ENCODE measurements at places on chromosomes 12 and 14.

DNA sequence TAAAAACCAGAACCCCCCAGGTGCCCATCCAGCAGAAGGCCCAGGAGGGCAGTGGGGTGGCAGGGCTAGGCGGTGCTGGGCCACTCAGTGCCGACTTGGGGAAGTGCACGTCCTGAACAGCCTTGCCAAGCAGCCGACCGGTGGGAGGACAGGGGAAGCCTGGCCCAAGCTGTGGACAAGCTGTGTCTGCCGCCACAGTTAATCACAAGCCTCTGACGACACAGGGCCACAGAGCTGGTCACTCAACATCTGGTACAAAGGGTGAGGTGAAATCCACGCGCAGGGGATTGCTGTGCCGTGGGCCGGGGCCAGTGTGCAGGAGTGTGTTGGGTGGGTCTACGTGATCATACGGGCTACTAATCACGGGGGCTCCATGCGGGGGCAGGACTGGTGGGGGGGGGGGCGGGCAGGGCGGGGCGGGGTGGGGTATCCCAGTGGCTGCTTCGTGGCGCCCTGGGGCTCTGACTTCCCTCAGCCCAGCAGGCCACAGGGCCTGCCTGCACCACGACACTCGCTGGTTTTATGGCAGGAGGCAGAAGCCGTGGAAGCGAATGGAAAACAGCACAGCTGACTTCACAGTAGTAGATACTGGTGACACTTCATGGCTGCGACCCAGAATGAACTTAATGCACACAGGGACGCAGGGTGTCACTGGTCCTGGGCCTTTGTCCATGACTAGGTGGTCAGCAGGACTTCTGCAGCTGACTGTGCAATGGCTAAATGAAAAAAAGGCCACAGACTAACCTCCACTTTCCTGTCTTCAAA, 10.2 kb downstream of the AMN start:
- no peak for DNase-seq

DNA sequence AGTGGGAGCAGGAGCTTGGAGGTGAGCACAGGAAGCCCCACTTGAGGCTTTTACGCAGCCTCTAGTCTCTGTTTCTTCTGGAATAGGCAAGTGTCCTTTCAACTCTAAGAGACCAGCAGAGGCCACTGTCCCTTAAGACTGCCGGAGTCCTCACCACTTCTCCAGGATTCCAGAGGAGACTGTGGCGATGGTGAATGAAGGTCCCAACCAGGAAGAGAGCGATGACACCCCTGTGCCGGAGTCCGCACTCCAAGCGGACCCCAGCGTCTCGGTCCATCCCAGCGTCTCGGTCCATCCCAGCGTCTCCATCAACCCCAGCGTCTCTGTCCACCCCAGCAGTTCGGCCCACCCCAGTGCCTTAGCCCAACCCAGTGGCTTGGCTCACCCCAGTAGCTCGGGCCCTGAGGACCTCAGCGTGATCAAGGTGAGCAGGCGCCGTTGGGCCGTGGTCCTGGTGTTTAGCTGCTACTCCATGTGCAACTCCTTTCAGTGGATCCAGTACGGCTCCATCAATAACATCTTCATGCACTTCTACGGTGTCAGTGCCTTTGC, 442 bp downstream of the FLVCR2 start:
- DNase-seq = no peak

- no peak for DNase-seq
These were observed 764.5 kb downstream of the TMTC2 start for GRCh38 chr12:83451189-83451588.

DNA sequence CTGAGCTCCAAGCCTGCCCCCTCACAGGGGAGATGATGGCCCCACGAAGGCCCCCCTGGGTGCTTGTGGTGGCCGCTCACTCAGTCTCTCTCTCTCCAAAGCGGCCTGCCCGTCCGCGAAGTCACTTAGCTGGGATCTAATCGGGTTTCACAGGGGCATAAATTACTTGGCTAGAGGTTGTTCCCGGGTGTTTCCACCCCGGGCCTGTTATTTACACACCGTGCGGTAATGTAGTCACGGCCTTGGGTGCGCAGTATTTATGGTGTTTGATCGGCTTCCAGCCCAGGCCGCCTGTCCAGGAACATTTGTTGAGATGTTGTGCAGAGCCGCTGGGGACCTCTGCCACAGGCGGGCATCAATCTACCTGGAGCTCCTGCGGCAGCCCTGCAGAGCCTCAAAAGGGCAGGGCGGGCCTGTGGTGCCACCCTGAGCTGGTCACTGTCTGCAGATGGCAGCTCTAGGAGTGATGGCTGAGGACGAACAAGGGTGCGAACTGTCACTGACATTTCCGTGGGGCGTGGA, 91.2 kb downstream of the KIF26A start:
- DNase-seq = peak; percentile 26

- DNase-seq = no peak
These were observed 70.9 kb downstream of the TBK1 start for GRCh38 chr12:64522807-64523206.

- no peak for DNase-seq
These were observed 29.2 kb downstream of the SMUG1 start for GRCh38 chr12:54159589-54159988.

DNA sequence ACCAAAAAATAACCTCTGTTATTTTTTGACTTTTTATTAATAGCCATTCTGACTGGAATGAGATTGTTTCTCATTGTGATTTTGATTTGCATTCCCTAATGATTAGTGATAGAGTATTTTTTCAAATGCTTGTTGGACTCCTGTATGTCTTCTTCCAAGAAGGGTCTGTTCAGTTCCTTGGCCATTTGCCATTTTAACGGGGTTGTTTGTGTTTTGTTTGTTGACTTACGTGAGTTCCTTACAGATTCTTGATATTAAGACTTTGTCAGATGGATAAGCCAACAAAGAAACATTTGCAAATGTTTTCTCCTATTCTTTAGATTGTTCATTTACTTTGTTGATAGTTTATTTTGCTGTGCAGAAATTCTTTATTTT, 651.6 kb upstream of the LRFN5 start:
- DNase-seq = peak; percentile 49

GRCh38 chr14:20608383-20609110, 17.4 kb upstream of the RNASE12 start:
- DNase-seq = no peak

- DNase-seq = peak; percentile 21
These were observed 89.2 kb upstream of the TMEM260 start for GRCh38 chr14:56490379-56490778.

DNA sequence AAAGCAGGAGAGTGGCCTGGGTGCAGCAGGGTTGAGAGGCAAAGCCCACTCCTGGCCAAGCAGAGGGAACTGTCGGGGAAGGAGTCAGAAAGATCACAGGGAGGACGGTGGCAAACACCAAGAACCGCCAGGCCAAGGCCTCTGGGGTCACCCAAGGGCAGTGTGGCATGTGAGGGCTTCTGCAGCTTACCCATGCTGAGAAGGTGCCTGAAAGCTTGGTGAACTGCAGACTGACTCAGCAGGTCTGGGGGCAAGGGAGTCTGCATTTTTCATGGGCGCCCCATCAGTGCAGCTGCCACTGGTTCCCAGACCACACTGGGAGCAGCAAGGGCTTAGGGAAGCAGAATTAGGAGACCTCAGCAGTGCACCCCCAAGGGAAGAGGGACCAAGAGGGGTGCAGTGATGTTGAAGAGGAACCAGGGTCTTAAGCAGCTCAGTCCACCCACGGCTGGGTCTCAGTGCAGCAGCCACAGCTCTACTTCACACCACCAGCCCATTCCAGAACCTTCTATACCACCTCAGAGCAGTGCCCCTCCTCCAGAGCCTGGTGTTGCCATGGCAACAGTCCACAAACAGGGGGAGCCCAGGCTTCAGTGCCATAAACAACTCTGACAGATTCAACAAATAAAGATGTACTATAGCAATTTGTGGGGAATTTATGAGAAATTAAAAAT, 59.4 kb downstream of the ITPK1 start:
- no peak for DNase-seq

DNA sequence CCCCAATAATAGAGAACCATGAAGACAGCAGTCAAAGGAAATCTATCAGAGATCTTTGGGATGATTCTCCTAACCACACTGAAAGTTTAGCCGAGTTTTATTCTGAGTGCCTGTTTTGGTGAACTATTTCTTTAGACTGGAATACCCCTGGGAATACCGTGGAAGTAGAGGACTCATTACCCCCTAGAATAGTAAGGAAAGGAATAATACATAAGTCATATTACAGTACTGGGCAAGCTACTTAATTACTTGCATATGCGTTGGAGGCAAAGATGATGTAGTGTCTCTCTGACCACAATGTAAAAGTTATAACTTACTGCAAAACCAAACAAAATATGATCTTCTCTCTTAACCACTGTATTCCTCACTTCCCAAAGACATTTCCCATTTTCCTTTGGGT, 25.5 kb downstream of the ZC2HC1C start:
- DNase-seq = no peak

DNA sequence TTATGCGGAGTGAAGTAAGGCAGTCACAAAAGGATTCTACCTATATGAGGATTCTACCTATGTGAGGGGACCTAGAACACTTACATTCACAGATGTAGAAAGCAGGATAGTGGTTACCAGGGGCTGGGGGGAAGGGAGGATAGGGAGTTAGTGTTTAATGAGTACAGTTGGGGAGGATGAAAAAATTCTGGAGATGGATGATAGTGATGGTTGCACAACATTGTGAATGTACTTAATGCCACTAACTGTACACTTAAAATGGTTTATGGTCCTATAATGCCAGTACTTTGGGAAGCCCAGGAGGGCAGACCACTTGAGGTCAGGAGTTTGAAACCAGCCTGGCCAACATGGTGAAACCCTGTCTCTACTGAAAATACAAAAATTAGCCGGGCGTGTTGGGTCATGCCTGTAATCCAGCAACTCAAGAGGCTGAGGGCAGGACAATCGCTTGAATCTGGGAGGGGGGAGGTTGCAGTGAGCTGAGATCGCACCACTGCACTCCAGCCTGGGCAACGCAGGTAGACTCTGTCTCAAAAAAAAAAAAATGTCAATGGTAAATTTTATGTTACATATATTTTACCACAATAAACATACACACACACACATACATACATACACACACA, 25.4 kb downstream of the SVOP start:
- no peak for DNase-seq

DNA sequence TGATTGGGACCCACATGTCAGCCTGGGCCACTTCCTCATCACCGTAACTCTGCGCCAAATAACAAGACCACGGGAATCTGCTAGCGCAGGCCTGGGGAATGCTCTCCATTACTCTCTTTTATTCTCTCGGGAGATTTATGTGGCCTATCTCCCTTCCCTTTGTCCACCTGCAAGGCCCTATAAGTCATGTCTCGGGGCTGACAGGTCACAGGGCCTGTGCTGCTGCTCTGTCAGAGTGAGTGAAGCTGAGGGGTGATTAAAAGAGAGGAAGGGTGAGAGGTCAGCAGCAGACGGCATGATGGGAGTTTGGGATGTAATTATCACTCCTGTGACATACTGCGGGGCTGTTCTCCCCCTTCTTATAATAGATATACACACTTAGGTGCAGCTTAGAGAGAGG, 26.2 kb upstream of the GPATCH2L start:
- DNase-seq = peak; percentile 47

- DNase-seq = no peak
These were observed 14.9 kb downstream of the ATP2B1 start for GRCh38 chr12:89693639-89694202.

DNA sequence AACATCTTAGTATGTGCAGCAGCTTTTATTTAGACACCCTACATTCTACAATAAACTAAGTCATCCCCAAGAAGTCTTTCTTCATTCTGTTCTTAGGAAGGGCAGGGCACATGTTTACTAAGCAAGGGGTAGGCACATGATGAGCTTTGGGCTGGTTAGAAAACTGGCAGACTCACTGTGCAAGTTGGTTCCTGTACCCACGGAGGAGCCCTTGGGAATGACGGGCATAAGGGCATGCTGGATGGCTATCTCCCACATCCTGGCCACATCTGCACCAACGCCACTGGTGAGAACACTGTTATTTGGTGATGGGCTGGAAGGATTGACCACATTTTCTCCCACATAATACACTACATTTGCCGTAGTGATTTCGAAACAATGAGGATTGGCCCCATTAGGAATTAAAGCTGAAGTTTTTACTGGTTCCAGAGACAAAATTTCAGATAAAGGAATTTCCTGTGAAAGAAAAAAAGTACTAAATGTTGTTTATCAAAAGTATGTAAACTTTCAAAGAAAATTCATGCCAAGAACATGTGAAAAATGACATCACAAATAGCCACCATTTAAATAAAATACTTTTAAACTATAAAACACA, 297.0 kb downstream of the PRKD1 start:
- DNase-seq = no peak

- no peak for DNase-seq
These were observed 11.1 kb upstream of the RTL1 start for GRCh38 chr14:100914597-100915021.

GRCh38 chr12:132030367-132031038, 80.8 kb downstream of the EP400 start:
- no peak for DNase-seq

- DNase-seq = no peak
These were observed 100.9 kb upstream of the CCDC91 start for GRCh38 chr12:28089338-28089737.

- no peak for DNase-seq
These were observed 31.0 kb downstream of the EID3 start for GRCh38 chr12:104334581-104334980.

DNA sequence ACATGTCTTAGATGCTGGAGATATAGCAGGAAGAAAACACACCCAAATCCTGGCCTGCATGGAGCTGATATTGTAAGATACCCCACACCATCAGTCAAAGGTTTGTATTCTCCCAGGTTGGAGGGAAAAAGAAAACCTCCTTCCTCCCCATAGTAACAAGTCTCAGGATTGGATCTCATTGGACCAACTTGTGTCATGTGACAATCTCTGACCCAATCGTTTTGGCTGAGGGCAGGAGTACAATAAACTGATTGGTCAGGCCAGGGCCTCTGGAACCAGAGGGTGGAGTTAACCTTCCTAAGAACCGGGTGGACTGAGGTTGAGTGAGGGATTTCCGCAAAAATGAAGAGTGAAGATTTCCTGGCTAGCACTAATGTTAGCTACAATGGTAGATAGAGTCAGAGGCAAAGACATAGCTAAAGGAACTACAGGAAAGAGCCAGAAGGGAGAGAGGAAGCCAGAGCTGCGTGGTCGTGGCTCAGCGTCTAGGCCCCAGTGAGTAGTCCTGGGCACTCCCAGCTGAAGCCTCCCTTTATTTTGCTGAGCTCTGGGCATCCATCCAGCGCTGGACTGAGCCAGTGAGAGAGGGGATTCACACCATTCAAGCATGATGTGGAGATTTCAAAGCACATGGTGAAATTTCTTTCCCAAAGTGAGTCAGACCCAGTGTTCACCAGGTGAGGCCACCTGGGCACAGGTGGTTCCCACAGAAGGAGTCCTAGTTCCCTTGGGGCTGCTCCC, 219.9 kb downstream of the AACS start:
- no peak for DNase-seq

DNA sequence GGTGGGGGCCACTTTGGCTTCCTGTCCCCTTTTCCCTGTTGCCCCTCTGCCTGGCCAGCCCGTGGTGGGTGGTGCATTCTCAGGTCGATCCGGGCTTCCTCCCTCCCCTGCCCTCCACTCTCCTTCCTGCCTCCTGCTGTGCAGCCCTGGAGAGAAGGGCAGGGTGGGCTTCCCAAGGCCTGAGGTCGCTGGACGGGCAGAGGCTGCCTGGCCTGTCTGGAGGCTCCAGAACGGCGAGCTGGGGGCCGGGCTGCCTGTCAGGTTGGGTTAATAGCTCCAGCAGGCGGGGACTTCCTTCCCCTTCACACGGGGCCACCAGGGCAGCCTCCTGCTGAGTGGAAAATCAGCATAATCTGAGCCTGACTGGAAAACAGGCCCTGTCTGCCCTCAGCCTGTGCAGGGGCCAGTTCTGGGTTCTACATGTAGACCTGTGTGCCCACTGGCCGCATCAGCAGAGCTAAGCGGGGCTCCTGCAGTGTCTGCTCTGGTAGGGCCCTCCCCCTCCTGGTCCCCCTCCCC, 11.3 kb downstream of the KIF26A start:
- peak; percentile 86 for DNase-seq

- DNase-seq = no peak
These were observed 320.8 kb downstream of the DIO2 start for GRCh38 chr14:79890527-79890926.
